Activated CD4-positive, alpha-beta memory T cell treated with anti-CD3 and anti-CD28 coated beads for 36 hours (primary cell): ENCODE measurements at places on chromosomes 5 and 9. TPM values are rescaled to one million over a fixed set of nuclear protein-coding genes. Genes with fewer than 3 reads are reported as not detected.

Gene KIF20A
- 60.3 TPM for total RNA-seq

Gene SPAG8
- 1.1 TPM for total RNA-seq

DNA sequence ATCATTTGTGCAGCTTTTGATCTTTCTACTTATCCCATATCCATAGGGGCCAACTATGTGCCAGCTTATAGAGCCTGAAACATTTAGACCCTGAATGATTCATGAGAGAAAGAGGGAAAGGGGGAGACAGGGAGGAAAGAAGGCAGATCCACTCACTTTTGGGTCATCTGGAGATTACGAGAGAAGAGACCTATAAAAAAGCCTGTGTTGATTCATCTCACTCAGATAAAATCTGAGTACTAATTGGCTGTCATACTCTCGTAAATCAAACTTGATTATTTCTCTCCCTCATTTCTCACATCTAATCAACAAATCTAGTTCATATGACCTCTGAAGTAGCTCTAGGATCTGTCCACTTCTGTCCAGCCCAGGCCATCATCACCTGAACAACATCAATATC lies 137.1 kb downstream of the ARL15 start:
- no peak for DNase-seq
- H3K4me3 ChIP-seq = no peak overlapping the region
- H3K27me3 ChIP-seq = no peaks in the 10 kb centered on the region
- H3K4me1 ChIP-seq = peaks cover 3% of the 10 kb centered on the region
- H3K27ac ChIP-seq = no peak overlapping the region

DNA sequence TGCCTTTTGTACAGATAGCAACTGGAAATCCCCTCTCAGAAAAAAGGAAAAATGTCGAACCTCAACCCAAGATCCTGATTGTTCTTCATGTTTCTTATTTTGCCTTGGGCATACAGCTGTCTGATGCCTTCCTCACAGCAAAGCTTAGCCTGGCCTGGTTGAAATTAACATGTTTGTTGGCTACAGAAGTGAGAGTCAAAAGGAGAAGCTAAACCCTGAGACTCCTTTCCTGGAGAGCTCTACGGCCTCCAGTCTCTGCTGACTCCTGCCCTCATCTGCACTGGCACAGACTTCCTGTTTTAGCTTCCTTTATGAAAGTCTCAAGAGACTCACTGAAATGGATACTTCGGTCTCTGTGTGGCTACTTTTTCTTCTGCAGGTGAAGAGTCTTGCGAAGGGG lies 186.7 kb downstream of the PARP8 start:
- no peaks in the 10 kb centered on the region for H3K36me3 ChIP-seq
- no peak overlapping the region for H3K4me3 ChIP-seq
- peaks cover 10% of the 10 kb centered on the region for H3K4me1 ChIP-seq
- H3K27ac ChIP-seq = no peak overlapping the region
- no peaks in the 10 kb centered on the region for H3K27me3 ChIP-seq

DNA sequence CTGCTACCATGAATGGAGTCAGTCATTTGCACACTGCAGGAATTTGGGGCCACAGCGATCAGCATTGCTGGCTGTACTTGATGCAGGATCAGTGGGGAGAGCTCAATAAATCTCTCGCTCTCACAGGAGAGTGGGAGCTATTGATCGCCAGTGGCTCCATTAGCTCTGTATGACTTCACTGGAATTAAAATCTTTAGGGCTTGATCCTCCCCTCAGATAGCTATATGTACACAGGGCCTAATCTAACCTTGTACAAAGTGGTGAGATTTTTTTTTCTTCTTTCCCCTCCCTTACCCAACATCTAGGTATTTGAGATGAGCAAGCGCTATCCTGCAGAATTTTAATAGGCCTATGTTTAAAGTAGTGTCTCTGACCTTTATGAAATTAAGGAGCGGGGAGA lies 84.9 kb downstream of the IZUMO3 start:
- H3K27me3 ChIP-seq = no peaks in the 10 kb centered on the region
- no peaks in the 10 kb centered on the region for H3K4me1 ChIP-seq
- H3K4me3 ChIP-seq = no peak overlapping the region
- no peak overlapping the region for H3K27ac ChIP-seq
- no peak for DNase-seq

GRCh38 chr9:115035841-115036612 lies 81.9 kb downstream of the TNC start:
- H3K4me3 ChIP-seq = peak overlapping the region; percentile 62
- H3K36me3 ChIP-seq = no peaks in the 10 kb centered on the region
- no peaks in the 10 kb centered on the region for H3K27me3 ChIP-seq
- DNase-seq = peak; percentile 83
- H3K27ac ChIP-seq = peak overlapping the region; percentile 91

DNA sequence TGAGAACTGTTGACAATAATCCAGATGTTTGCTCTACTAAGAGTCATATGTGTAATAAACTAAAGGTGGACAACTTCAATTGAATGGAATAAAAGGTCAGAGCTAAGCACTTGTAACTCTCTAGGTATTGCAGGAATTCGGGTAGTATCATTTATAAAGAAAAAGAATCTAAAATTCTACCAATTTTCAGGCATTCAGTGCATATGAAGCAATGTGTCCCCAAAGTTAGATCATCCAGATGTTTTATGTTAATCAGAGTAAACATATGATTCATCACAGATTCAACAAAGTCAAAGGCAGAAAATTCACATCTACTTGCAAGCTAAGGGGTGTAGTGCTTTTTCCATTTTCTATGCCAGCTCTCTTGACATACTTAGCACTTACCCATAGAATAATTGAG lies 477.1 kb downstream of the PDE4D start:
- no peak overlapping the region for H3K27ac ChIP-seq
- no peak overlapping the region for H3K4me3 ChIP-seq
- no peak for DNase-seq
- no peaks in the 10 kb centered on the region for H3K4me1 ChIP-seq

- no peaks in the 10 kb centered on the region for H3K36me3 ChIP-seq
- H3K4me1 ChIP-seq = no peaks in the 10 kb centered on the region
- no peak overlapping the region for H3K27ac ChIP-seq
- H3K4me3 ChIP-seq = no peak overlapping the region
- DNase-seq = no peak
Observed at GRCh38 chr5:51028394-51028793, 354.9 kb upstream of the ISL1 start.

- peak; percentile 56 for DNase-seq
- no peak overlapping the region for H3K4me3 ChIP-seq
- H3K36me3 ChIP-seq = peaks cover 37% of the 10 kb centered on the region
- peaks cover 35% of the 10 kb centered on the region for H3K4me1 ChIP-seq
Observed at GRCh38 chr5:41856644-41857491, 13.4 kb downstream of the OXCT1 start.

DNA sequence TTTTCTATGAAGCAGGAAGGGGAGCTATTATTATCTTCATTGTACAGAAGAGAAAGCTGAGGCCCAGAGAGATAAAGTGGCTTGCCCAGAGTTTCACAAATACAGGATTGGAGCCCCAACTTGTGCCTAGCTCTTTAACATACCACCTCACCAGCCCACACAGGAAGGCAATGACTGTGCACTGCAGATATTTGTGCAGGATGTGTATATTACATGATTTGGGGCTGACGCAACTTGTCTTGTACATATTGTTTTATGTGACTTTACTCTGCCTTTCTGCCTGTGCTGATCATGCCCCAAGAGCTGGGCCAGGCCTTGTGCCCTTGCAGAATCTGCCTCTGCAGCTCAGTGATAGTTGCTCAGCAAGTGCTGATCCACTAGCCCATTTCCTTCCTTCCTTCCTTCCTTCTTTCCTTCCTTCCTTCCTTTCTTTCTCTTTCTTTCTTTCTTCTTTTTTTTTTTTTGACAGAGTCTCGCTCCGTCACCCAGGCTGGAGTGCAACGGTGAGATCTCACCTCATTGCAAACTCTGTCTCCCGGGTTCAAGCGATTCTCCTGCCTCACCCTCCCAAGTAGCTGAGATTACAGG lies 106.6 kb upstream of the TBCA start:
- no peaks in the 10 kb centered on the region for H3K36me3 ChIP-seq
- H3K4me3 ChIP-seq = no peak overlapping the region
- peaks cover 15% of the 10 kb centered on the region for H3K27me3 ChIP-seq
- H3K4me1 ChIP-seq = peaks cover 30% of the 10 kb centered on the region
- peak; percentile 74 for DNase-seq
